AG08396 (cell line): ENCODE measurements at places on chromosomes 12 and 14.
A peak's percentile ranks its signal among the peaks of the same experiment; 100 is the strongest.

GRCh38 chr12:95463050-95463449 is 10.9 kb upstream of the METAP2 start:
- no peak for DNase-seq

DNA sequence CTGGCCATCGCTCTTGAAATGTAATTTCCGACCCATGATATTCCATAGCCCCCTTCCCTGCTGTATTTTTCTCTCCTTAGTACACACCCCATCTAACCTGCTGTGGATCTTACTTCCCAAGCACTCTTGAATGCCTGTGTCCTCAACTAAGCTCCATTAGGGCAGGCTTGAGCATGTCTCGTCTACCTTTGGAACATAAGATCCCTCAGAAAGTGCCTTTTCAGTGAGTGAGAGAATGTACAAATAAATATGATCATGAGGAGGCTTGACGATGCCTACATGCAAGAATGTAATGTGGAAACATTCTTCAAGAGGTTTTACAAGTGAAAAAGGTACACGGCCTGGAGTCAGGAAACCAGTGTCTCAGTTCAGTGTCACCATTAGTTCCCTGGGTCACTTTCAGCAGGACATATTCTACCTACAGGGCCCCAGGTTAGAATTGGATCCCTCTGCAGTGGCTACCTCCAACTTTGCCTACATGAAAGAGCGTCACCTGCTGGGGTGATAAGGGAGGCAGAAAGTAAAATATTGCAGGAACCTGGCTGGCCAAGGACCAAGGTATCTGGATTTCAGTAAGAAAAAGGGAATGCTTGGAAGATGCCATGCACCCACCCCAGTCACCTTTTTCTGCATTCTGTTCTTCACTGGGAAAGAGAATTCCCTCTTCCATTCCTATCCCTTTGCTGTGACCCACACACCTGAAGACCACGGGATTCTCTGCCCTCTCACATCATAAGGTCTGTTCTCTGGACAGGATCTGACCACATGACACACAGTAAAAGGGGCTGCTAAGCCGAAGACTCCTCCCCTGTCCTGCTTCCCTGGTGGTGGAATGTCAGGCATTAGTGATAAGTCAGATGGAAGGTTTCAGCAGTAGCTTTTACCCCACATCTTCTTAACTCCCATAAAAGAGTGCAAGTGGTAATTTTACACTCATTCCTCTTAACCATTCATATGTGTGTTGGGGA is 24.6 kb upstream of the SERPINA1 start:
- no peak for DNase-seq

- DNase-seq, result no peak
Observed at GRCh38 chr12:115763982-115764621, 513.4 kb downstream of the MED13L start.

GRCh38 chr12:19411234-19412204 is 27.8 kb upstream of the AEBP2 start:
- DNase-seq, result no peak

DNA sequence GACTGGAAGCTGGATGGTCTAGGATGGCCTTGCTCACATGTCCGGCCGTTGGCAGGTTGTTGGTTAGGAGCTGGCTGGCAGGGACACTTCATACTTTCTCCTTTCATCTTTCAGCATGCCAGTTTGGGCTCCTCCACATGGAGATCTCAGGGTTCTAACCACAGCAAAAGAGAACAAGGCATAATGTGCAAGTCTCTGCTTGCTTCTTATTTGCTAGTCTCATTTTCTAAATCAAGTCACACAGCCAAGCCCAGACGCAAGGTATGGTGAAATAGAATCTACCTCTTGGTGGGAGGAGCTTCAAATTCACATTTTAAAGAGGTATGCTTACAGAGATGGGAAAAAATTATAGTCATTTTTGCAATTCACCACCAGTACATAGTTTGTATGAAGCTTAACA is 69.1 kb upstream of the NAP1L1 start:
- no peak for DNase-seq

DNA sequence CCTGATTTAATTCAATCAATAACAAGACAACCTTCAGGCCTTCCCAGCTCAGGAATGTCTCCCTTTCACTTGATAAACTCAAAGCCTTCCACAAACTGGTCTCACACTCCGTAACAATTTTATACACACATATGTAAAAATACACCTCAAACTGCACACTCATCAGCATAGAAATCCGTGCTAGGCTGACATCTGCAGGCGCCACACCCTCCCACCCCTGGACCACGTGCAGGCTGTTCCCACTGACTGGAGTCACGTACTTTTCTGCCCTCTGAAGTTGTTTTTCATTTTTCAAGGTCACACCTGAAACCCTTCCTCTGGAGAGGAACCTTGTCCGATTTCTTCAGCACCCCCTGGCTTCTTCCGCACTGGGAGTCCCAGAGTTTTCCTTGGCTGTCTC is 27.6 kb downstream of the FBXO21 start:
- DNase-seq, result no peak

- DNase-seq, result no peak
Observed at GRCh38 chr12:4046495-4046840, 173.3 kb upstream of the PARP11 start.

DNA sequence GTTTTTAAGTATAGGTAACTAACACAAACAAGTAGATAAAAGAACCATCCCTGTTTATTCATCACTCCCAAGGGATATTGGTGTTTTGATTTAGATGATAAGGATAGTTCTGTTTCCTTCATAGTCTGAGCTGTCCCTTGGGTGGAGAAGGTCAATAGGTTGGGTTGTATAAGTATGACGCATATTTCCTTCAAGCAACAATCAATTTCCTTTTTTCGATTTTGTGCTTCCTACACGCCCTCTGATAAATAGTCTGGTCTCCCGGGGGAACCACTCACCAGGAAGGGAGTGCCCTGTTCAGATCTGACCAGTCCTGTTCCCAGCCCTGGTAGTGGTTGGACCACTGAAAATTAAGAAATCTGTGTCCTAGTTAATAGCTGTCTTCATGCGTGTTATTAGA is 378.8 kb upstream of the FAR2 start:
- no peak for DNase-seq

- DNase-seq, result no peak
Observed at GRCh38 chr12:51827925-51828818, 20.3 kb downstream of the FIGNL2 start.

GRCh38 chr12:22355011-22355580 is 20.6 kb upstream of the ST8SIA1 start:
- no peak for DNase-seq

DNA sequence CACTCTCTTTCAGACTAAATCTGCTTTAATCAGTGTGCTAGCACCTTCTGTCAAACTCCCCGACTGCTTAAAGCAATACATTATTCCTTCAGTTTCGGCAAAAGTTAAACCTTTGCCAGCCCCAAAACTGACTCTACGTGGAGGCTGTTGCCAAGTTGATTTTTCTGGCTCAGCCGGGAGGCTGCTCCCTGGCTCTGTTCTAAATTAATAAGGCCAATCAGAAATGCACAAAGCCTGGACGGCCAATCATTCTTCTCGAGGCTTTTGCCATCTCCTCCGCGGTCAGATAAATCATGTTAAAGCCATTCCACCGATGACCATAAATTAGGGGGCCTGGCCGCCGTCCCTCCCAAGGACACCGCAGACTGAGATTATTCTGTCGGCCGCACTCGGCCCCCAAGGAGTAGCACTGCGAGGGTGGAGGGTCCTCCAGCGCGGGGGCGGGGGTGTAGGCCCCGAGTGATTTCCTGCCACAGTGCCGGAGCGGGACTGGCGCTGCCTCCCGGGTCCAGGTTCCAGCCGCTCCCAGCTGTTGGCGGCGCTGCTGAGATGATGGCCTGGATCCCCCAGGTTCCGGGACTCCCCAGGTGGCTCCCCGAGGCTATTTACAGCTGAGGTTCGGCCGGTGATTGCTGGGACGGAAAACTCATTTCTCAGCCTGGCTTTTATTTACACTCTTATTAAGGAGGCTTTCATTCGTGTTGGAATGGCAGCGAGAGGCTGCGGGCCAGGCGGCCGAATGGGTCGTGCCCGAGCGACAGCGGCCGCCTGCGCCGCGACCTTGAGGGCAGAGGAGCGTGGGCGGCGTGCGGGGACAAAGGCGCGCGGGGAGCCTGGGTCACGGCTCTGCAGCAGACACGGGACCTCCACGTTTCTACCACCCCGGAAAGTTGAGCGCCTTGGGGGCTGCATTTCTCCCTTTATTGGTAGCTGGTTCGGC is 165.1 kb downstream of the MON2 start:
- peak; percentile 91 for DNase-seq

- DNase-seq, result peak; percentile 15
Observed at GRCh38 chr14:105299654-105300541, 903 bp downstream of the BRF1 start.

GRCh38 chr12:62006076-62006732 is 254.0 kb upstream of the USP15 start:
- DNase-seq, result peak; percentile 56

DNA sequence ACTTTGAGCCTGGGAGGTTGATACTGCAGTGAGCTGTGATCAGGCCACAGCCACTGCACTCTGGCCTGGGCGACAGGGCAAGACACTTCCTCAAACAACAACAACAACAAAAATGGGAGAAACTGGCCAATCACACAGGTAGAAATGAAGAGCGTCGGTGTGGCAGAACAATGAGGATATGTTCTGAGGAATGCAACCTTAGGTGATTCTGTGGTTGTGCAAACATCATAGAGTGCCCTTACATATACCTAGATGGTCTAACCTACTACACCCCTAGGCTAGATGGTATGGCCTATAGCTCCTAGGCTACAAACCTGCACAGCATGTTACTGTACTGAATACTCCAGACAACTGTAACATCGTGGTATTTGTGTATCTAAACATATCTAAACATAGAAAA is 3.7 kb upstream of the PRDM4 start:
- DNase-seq, result no peak

DNA sequence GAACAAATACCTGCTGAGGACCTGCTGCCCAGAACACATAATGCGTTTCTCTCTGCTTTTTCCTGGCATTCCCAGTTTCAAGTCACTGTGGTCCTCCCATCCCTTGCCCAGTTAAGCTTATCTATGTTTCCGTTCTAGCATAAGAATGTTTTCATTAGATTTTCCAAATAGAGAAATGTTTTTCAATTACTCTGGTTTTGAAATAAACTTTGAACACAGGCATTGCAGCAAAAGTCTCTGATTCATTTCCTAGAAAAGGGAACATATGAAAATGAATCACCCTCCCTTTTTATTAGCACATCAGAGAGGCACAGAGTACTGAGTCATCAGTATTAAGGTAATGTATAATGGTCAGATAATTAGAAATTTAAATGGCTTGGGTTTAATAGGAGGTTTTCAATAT is 201.1 kb upstream of the TMEM260 start:
- DNase-seq, result peak; percentile 39

DNA sequence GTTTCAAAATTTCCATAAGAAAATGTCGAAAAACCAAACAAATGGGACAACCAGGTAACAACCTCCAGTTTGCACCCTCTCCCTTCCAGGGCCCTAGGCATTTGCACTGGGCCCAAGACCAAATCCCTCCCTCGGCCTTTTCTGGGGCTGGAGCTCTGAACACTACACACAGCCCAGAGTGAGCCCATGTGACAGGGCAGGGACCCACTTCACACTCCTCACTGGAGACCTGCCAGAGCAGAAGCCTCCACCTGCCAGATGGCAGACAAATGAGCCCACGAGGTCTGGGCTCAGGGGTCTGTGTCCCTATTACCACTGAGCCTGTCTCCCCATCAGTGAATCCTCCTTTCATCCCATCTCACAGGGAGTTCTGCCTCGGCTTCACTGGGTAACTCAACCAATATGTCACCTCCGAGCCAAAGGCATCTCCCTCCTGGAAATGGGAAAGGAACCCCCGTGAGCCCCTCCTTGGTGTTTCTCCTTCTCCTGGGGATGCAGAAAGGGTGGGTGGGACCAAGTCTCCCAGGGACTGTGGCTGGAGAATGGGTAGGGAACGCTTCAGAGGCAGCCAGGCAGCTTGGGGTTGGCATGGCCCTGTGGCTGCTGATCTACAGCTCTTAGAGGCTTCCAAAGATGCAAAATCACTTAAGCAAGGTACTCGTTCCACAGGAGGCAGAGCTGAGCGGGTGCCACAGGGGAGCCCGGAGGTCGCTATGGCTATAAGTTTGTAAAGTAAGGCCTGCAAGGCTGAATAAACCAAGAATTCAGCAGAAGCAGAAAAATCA is 10.6 kb downstream of the VWF start:
- no peak for DNase-seq

GRCh38 chr14:49882826-49883694 is 9.8 kb upstream of the ARF6 start:
- no peak for DNase-seq

GRCh38 chr14:34971381-34971780 is 11.4 kb upstream of the SRP54 start:
- DNase-seq, result peak; percentile 21

- no peak for DNase-seq
Observed at GRCh38 chr12:53419756-53420155, 3.9 kb upstream of the AMHR2 start.
